ENCODE measurements at places on chromosomes 2 and 18.

- DNase-seq = no peak
These were observed 76.2 kb downstream of the FAM168B start for GRCh38 chr2:131016826-131017741.

- no peak for DNase-seq
These were observed 82.8 kb upstream of the KCTD1 start for GRCh38 chr18:26631135-26631534.

DNA sequence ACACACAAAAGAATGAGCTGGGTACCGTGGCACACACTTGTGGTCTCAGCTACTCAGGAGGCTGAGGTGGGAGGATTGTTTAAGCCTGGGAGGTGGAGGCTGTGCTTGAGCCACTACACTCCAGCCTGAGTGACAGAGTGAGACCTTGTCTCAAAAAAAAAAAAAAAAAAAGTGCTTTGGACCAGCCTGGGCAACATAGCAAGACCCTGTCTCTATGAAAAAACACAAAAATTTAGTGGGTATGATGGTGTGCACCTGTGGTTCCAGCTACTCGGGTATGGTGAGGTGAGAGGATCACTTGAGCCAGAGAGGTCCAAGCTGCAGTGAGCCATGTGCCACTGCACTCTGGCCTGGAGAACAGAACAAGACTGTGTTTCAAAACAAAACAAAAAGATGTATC, 10.4 kb downstream of the ZNF512 start:
- DNase-seq = no peak

DNA sequence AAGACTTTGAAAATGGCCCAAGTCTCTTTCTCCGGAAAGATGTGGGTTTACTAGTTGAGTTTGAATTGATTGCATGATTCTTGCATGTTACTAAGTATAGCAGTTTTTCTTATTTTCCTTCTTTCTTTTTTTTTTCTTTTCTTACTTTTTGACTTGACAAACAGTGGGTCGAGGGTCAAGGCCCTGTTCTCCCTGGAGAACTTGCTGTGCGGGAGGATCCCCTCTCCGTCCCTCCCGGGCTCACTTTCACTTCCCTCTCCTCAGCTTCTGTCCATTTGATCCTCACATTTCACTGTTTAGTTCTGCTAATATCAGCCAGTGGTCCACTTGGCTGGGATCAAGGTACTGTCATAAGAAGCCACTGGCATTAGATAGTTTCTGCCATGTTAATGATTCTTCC, 767.4 kb downstream of the TDRD15 start:
- no peak for DNase-seq

- DNase-seq = no peak
These were observed 116.3 kb upstream of the PGAP1 start for GRCh38 chr2:197042739-197043196.

DNA sequence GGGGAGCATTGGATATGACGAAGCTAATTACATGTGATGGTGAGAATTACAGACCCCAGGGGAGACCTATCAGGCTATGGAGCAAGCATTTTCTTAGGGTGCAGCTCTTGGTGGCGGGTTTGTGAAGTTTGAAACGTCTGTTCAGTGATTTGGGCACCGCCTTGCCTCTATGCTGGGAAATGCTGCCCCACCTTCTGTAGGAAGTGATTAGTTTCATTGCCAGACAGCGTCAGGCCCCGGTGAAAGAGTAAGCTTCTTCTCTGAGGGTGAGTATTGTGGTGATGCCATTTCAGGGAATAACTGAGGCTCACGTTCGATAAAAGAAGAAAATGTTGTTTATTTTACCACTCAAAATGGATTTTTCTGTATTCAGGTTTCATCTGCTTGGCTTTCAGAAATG, 186.2 kb upstream of the CDH2 start:
- DNase-seq = no peak

DNA sequence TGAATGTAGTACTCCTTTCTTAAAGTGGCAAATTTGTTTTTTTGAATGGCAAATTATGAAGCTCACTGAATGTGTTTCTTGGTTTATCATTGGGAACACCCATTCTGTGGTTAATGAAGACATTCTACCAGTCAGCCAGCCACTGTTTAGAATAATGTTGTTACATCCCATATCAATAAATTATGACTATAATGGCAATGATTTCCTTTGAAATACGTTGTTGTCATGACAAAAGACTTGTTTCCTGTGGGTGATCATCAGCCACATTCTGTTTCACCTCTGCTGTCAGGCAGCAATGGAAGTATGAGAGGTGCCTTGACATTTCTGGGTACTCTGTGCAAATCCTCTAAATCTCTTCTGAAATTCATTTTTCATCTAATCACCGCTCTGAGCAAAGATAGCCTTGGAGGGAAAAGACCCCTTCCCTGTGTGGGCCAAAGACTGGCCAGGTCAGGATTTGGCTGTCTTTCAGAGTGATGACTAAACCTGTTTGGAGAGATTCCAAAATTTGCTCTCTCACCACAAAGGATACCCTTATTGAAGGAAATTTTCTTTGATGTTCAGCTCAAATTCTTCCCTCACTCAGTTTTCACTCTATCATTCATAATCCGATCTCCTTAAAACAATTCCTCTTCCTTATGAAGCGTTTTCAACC, 869.2 kb downstream of the BCL11A start:
- no peak for DNase-seq

DNA sequence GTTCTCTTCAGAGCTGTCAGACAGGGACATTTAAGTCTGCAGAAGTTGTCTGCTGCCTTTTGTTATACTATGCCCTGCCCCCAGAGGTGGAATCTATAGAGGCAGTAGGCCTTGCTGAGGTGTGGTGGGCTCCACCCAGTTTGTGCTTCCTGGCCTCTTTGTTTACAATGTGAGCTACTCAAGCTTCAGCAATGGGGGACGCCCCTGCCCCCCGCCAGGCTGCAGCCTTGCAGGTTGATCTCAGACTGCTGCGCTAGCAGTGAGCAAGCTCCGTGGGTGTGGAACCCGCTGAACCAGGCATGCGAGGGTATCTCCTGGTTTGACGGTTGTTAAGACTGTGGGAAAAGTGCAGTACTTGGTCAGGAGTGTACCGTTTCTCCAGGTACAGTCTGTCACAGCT, 24.0 kb upstream of the PAIP2B start:
- DNase-seq = no peak

GRCh38 chr2:43333656-43334144, 107.3 kb upstream of the ZFP36L2 start:
- no peak for DNase-seq

GRCh38 chr2:168241208-168241607, 6.2 kb downstream of the STK39 start:
- DNase-seq = no peak

DNA sequence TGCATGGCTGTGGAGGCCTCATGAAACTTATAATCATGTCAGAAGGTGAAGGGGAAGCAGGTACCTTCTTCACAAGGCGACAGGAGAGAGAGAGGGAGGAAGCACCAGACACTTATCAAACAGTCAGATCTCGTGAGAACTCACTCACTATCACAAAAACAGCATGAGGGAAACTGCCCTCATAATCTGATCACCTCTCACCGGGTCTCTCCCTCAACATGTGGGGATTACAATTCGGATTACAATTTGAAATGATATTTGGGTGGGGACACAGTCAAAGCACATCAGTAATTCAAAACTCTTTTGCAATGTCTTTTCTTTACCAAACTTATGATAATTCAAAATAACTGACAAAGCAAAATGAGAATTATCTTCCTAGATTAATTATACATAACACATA, 8.5 kb upstream of the CCDC68 start:
- no peak for DNase-seq

DNA sequence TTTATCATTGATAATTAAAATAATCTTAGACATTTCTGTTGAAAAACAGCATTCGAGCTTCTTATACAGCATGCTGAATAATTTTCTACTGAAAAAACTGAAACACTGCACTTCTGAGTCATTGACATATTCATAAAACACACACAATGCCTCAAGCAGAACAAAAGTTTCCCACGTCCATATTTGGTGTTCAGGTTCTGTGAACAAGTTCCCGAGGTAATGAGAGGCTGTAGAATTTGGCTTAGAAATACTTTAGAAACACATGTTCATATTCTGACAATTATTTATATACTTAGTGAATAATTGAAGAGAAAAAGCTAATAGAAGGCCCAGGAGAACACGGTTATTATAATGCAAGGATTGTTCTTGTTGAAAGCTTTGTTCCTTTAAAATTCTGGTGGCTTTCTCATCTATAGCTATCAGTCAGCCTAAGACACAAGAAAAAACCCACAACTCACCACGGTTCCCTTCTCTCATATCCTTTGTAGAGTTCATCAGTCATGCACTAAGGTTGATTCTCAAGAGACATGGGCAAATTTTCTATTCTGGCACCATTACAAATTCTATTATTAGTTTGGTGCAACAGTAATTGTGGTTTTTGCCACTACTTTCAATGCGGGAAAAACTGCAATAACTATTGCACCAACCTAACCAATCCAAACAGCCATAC, 194.4 kb downstream of the TMX3 start:
- no peak for DNase-seq

- no peak for DNase-seq
These were observed 18.7 kb upstream of the KCTD1 start for GRCh38 chr18:26566874-26567555.

DNA sequence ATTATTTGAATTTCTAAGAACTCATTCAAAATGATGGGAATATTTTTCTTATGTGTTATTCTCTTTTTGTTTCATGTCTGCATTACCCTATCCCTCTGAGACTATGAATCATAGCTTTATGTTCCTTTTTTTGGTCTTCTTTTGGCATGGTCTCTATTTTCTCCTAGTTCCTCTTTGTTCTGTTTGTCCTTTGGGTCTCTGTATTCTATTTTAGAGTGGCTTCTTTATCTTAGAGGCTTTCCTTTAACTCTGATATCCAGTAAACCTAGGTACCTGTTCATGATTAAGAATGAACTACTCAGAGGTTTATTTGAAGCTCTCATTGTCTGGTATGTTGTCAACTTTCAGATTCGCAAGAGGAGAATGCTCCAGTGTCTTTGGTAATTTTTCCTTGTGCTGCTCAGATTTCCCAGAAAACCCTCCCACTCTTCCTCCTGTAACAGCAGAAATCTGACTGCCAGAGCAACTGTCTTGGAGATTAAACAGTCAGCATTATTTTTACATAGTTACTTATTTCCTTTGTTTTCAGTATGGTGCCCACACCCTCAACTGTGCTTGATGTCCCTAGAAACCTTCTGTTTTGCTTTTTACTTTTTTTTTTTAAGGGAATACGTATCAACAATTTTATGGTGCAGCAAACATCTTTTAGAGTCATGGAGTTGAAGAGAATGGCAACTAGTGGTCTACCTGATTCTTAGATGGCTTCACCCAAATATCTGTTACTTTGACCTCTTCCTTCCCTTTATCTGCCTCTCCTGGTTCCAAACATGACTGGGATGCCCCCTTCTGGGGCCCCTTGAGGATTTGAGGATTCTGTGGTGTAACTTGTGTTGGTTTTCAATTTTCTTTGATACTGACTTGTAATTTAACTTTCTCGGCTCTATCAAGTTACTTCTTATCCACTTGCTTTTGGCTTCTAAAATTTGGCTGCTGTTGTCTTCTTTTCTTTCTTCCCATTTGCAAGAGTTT, 92.0 kb downstream of the DPP10 start:
- DNase-seq = no peak

- DNase-seq = no peak
These were observed 53.8 kb downstream of the TGOLN2 start for GRCh38 chr2:85273738-85274731.

GRCh38 chr2:71705171-71705960, 252.0 kb downstream of the DYSF start:
- DNase-seq = no peak

- no peak for DNase-seq
These were observed 44.3 kb downstream of the AQP4 start for GRCh38 chr18:26821181-26821580.

DNA sequence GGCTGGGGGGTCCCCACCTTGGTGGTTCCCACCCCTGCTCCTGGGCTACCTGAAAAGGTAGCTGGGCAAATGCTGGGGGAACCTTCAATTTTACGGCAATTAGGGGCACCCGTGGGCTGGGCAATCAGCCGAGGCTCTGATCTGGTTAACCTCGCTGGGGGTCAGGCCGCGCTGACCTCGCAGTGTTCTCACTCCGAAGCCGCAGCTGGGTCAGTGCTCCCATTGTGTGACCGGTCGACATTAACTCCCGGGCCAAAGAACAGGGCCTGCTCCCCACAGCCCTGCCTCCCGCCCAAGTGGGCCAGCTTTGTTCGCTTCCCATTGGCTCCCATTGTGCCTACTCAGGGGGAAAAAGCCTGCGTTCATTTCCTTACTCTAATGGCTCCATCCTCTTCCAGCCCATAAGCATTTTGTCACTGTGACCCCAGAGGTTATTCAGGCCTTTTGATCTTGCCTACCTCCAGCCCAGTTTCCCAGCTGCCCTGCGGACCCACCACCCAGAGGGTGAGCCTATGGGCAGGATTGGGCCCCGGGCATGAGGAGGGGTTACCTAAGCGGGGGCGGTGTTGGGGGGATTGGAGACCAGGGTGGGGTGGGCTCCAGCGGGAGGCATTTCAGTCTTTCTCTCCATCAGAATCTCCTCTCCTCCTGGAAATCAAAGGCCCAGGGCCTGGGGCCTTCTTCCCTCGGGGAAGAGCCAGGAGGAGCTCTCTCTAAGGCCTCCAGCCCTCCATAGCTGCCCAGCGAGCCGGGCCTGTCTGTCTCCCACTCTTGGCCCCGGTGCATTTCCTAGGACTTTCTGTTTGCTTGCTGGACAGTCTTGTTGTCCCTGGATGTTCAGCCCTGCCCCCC, 90.1 kb downstream of the MYCN start:
- no peak for DNase-seq

GRCh38 chr2:97992836-97993825, 2.6 kb downstream of the TMEM131 start:
- no peak for DNase-seq

- DNase-seq = no peak
These were observed 111.7 kb upstream of the RIOK3 start for GRCh38 chr18:23341383-23341782.

Data from stimulated activated CD8-positive, alpha-beta memory T cell treated with anti-CD3 and anti-CD28 coated beads, Interleukin-7, amount 100 ng/mL, for 4 hours (primary cell).